ENCODE measurements at places on chromosomes 12 and 14.

DNA sequence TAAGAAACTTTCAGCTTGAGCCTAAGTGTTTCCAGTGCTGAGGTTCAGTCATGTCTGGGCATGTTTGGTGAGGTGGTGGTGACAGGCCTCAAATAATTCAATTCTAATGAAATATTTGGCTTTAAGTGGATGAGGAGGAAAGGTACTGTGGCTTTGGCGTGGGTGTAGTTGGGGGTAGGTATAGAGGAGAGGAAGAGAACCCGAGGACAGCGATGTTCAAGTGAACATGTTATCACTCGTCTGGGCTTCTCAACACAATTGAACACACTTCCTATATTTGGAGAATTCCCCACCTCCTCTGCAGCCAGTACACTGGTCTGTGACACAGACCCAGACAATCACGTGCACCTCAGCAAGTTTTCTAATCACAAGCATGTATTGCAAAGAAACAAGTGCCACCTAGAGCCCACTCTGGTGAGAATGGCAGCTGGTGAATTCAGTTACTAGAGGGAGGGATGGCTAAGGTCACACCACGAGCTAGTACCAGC lies 53.0 kb downstream of the IFNG-AS1 start:
- peak; percentile 55 for DNase-seq

GRCh38 chr14:27587103-27587502 lies 989.3 kb upstream of the NOVA1 start:
- DNase-seq, result no peak

- DNase-seq, result no peak
These were observed 292.7 kb downstream of the LRFN5 start for GRCh38 chr14:41899416-41899815.

DNA sequence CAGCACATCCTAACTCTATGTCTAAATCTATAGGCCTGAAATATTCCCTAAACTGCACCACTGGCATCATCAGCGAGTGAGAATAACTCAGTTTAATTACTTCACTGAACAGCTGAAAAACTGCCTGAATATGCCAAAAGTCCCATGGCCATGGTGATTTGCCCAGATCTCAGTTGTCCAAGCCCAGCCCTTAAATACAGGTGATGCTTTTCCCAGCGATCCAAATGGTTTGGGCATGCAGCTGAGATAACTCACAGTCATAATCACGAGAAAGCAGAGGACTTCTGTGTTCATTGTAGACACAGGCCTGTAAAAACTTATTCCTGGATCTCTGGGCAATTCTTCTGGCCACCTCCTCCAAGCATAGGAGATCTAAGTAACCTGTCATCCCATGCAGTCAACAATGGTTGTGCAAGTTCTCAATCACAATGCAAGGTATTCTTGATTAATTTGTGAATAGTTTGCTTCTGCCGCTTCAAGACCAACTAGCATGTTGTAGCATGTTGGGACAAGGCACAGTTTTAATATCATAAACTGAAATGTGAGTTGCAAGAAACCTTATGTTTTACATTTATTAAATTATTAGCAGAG lies 40.5 kb downstream of the DUSP6 start:
- DNase-seq, result no peak

- DNase-seq, result no peak
These were observed 11.4 kb downstream of the CLECL1 start for GRCh38 chr12:9721394-9722092.

- no peak for DNase-seq
These were observed 448.2 kb downstream of the NRXN3 start for GRCh38 chr14:78618368-78618767.

- DNase-seq, result no peak
These were observed 6.1 kb upstream of the BDKRB2 start for GRCh38 chr14:96198430-96199130.

DNA sequence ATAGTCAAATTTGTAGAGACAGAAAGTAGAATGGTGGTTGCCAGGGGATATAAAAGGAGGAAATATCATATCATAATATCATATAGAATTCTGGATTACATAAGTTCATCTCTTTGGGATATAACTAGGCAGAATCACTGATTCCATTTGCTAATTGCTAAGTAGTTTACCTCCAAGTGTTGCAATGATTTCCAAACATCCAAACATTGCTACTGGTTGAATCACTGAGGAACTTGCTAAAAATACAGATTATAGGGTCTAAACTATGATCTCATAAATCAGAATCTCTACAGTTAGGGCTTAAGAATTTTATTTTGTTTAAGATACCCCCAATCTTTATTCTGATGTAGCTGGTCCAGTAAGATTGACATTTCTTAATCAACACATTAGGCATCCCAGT lies 16.1 kb upstream of the TAS2R42 start:
- DNase-seq, result no peak

- no peak for DNase-seq
These were observed 125.8 kb downstream of the CCDC91 start for GRCh38 chr12:28316049-28316448.

- DNase-seq, result peak; percentile 46
These were observed 579.2 kb downstream of the BCL11B start for GRCh38 chr14:98692832-98693231.

DNA sequence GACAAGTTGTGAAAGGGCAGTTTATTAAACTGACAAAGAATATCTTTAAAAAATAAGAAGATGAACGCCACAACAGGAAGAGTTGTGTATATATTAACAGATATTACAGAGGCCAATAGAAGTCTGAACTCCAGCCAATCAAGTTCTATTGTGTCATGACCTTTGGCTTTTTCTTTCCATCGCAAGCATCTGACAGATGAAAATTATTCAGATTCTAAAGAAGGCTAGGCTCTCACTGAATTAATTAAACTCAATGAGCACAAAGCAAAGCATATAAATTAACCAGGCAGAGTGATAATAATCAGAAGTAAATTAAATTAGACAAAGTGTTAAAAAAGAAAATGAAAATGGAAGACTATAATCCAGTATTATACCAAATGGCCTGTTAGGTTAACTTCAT lies 62.0 kb upstream of the PYGL start:
- DNase-seq, result no peak

DNA sequence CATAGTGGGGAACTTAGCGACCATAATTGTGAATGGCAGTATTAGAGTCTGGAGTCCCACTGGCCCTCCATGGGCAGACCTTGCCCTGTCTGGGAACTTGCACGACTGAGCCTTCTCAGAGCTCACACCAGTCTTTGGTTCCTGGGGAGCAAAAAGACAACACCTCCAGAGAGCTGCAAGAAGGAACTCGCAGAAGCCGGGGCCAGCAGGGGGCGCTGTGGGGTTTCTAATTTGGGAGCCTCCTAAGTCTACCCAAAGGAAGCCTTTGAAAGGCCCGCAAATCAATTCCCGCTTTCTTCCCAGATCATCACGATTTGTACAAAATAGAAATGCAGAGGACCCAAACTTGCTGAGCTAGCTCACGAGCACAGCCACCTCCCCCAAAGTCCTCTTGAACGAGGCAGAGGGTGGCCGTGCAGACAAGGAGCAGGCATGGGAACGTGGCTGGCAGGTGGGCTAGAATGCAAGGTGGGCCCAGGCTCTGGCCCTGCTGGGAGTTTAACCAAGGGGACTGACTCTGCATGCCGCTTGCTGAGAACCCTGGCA lies 46.3 kb upstream of the FBXO21 start:
- peak; percentile 81 for DNase-seq

DNA sequence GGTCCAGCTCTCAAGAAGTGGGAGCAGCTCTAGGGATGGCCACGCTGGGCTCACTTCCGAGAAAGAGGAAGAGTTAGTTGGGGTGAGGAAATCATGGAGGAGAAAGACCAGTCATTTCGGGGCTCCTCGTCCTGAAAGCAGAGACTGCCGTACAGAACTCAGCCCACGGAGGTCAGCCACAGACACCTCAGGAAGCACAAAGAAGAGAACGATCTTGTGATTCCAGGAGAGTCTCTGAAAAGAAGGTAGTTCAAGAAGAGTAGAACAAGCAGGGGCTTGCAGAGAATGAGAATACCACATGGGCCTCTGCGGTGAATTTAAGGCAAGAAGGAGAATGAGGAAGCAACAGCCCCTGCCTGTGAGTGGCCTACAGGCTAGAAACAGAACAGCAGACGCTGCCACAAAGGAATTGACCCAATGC lies 311.9 kb downstream of the CACNA1C start:
- no peak for DNase-seq

- DNase-seq, result no peak
These were observed 319 bp downstream of the GALNT6 start for GRCh38 chr12:51390891-51391282.

- no peak for DNase-seq
These were observed 4.0 kb downstream of the RAB15 start for GRCh38 chr14:64968167-64968566.

DNA sequence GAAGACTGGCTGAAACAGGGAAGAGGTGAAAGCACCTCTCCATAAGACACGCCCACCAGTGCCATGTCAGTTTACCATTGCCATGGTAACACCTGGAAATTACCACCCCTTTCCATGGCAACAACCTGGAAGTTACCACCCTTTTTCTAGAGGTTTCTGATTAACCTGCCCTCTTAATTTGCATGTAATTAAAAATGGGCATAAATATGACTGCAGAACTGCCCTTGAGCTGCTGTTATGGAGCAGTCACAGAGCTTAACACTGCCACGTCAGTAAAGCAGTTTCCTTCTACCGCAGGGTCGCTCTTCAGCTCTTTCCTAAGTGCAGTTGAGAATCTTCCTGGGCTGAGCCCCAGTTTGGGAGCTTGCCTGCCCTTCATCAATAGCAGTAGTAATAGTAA lies 55.2 kb downstream of the RASSF3 start:
- DNase-seq, result peak; percentile 57

GRCh38 chr12:49111206-49111605 lies 559 bp upstream of the LMBR1L start:
- DNase-seq, result no peak

DNA sequence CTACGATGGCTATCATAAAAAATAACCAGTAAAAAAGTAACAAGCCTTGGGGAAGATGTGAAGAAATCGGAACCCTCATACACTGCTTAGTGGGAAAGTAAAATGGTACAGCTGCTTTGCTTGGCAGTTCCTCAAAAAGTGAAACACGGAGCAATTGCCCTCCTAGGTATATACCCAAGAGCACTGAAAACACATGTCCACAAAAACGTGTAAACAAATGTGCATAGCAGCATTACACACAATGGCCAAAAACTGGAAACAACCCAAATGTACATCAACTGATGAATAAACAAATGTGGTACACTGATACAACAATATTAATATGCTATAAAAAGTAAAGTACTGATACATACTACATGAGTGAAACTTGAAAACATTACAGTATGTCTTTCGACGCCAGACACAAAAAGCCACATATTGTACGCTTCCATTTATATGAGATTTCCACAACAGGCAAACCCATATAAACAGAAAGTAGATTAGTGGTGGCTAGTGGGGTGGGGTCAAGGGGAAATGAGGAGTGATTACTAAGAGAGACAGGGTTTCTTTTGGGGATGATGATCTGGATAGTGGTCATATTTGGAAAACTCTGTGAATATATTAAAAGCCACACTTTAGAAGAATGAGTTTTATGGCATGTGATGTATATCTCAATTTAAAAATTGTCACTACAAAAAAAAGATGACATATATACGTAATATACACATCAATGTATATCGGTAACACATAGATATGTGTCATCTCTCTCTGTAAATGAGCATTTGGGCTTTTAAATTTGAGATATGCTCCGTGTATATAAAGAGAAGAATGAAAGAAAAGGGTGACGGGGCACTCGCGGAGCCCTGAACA lies 996 bp downstream of the SLC41A2 start:
- DNase-seq, result peak; percentile 12

DNA sequence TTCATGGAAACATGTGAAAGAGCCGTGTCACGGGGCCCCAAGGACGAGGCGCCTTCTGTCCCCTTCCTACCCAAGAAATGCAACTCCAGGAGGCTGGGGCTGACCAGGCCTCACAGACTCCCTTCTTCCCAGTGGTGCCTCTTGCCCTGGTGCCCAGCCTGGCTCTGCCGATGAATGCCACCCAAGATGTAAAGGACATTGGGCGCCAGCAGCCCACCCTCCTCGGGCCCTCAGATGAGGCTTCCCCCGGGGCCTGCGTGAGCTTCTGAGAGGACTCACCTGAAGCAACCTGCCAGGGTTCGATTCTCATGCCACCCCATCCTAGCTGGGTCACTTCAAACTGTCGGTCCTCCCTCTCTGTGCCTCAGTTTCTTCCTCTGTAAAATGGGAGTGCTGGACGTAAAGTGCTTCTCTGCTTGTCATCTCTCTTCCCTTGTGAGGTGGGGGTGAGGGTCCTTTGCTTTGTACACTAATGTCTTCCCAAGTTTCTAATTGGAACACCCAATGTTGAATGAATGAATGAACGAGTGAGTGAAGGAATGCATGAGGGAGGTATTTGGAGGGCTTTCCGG lies 10.8 kb downstream of the FAM222A start:
- no peak for DNase-seq

DNA sequence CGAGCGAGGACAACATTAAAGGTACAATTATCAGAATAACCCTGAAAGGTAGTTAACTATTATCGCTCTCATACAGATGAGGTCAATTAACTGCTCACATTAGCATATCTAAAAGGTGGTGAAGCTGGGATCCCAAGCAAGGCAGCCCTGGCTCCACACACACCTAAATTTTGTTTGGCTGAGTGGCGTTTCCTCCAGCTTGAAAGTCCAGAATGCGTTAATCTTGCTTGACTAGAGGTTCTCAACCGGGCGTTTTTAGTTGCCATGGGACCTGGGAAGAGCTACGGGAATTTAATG lies 531 bp downstream of the DLGAP5 start:
- DNase-seq, result no peak

- no peak for DNase-seq
These were observed 210.7 kb upstream of the ATP2B1 start for GRCh38 chr12:89919241-89919906.

GRCh38 chr12:57767305-57767698 lies 424 bp upstream of the CYP27B1 start:
- no peak for DNase-seq

- no peak for DNase-seq
These were observed 3.4 kb upstream of the GPR162 start for GRCh38 chr12:6818222-6818621.

- no peak for DNase-seq
These were observed 2.3 kb downstream of the GALC start for GRCh38 chr14:87990682-87991081.

DNA sequence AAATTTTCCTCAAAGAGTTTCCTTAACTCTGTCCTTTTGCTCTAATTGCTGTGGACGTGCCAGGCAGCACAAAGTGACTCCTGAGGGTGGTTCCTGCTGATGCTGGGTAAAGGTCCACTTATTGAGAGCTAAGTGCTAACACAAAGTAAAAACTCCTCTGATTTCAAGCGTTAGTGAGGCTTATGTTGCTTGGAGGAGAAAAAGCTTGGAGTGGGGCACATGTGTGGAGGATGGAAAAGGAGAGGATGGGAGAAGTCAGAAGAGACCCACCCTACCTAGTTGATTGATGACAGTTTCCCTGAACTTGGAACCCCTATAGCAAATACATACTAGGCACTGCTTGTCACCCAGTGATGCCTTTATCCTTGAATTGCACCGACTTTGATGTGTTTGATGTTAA lies 10.1 kb upstream of the SLC11A2 start:
- DNase-seq, result no peak

- DNase-seq, result no peak
These were observed 111.5 kb downstream of the NT5DC3 start for GRCh38 chr12:103729499-103729898.

- DNase-seq, result no peak
These were observed 2.3 kb downstream of the SPPL3 start for GRCh38 chr12:120901818-120902217.

- DNase-seq, result peak; percentile 82
These were observed 25.0 kb downstream of the HIP1R start for GRCh38 chr12:122860040-122860853.
